ENCODE measurements at places on chromosomes 11 and 22.

- no peak for DNase-seq
Measured at GRCh38 chr11:122137078-122137793, 21.2 kb upstream of the BLID start.

DNA sequence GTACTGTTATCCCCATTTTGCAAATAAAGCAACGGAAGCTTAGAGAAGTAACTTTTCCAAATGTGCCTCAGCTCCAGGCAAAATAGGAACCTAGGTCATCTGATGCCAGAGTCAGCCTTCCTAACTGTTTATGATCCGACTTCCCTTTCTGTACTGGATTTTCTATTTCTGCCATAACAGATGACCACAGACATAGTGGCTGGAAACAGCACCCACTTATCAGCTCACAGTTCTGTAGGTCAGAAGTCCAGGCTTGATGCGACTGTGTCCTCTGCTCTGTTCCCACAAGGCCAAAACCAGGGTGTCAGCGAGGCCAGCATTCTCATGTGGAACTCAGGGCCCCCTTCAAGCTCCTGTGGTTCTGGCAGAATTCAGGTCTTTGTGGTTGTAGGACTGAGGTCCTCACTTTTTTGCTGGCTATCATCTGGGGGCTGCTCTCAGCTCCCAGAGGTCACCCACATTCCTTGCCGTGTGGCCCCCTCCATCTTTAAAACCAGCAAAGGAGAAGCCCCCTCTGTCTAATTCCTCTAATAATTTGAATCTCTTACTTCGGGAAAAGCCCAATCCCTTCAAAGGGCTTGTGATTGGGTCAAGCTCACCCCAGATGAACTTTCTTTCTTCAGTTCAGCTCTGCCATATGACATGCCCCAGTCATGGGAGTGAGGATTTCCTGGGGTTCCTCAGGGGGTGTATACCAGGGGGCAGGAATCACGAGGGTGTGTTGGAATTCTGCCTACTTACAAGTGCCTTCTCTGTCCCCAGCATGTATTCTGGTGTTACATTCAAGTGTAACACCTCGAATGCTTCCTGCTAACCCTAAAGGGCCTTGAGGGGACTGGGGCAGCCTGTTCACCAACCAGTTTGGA lies 15.3 kb downstream of the KCNJ5 start:
- no peak for DNase-seq

- DNase-seq: no peak
Measured at GRCh38 chr11:64534391-64534801, 56.6 kb upstream of the SLC22A12 start.

- DNase-seq: no peak
Measured at GRCh38 chr11:8283465-8284230, 20.0 kb upstream of the LMO1 start.

DNA sequence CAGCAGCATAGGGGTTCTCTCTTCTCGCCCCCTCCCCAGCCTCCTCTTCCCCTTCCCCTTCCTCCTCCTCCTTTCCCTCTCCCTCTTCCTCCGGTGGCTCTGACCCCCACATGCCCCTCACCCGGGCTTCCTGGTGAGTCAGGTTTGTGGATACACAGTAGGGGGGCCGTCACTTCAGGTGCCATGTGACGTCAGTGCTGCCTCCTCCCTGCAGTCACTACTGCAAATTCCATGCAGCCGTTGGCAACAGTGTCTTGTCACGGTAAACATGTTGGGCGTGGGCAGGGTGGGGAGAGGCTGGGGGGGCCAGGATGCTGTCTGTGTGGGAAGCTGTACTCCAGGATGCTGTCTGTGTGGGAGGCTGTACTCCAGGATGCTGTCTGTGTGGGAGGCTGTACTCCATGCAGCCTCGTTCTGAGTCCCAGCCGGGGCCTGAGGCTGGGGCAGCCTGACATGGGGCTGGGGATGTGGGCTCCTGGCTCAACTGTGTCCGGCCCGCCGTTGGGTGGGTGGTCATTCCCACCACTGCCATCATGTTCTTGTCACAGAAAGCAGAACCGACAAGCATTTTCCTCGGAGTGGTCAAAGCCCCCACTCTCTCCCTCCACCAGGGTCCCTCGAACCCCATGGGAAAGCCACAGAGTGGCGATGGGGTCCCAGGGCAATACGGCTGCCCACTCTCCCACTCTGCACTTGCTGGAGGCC lies 2.4 kb upstream of the MUC2 start:
- DNase-seq: no peak

DNA sequence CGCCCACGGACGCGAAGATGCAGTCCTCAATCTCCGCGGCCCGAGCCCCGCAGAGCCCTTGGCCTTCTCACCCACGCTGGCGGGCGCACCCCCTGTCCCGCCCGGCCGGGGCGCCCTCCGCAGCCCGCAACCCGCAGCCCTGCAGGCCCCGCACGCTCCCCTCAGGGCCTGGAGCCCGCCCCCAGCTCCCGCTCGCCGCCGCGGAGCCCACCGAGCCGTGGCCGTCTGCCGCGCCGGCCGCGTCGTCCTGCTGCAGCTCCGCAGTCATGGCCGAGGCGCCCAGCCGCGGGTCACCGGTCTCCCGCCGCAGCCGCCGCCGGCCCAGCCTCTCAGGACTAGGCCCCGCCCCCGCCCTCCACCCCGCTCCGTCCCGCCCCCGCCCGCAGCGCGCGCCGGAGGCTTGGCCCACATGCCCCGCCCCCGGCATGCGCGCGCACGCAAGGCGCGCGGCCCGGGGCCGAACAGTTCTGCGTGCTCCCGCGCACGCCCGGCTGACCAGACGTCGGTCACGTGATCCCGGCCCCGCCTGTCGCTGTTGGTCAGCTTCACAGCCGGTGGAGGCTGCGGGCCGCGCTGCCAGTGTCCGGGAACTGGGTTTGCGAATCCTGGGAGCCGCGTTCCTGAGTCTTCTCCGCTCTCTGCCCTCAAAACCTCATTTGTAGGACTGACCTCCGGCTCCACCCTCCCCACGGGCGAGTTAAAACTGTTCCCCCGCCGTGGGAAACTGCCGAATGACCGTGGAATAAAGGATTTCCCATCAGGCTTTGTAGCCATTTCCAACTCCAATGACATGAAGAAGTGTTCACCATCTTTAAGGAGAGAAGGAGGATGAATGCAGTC lies at the start of gene USP28:
USP28 (minus strand) TSS at position 339 of the 840 bp plus-strand sequence; CDS start at position 268, 71 bp downstream.
- DNase-seq: peak; percentile 89

- DNase-seq: no peak
Measured at GRCh38 chr22:28074526-28074925, 155.5 kb upstream of the PITPNB start.

DNA sequence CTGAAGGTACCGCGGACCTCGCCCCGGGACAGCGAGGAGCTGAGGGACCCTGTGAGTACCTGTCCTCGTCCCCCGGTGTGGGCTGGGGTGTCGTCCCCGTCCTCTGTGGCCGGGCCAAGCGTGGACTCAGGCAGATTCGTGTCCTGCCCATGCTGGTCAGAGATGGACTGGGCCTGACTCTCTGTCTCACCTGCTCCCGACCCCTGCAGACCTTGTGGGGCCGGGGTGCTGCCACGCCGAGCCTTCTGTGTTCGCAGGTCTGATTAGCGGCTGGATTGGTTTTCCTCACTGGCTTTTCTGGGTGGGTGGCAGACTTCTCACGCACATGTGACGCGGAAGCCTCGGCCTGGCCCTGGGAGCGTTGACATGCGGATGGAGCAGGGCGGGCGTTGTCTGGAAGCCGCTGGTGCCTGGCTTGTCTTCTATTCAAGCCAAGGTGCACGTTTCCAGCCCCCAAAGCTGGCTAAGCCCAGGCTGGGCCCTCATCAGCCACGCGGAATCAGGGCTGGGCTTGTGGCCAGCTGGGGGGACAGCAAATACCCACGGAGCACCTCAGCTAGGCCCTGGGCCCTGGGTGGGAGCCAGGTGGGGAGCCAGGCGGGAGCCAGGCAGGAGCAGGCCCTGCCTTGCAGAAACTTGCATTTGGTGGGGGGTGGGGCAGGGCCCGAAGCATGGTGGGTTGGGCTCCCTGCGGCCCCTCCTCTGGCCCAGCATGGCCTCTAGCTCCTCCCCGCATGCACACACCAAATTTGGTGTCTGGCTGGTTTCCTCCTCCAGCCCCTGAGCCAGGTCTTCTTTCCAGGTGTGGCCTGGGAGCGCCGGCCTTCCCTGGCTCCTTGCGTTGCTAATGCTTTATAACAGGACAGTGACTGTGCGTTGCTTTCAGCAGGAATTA lies 7.0 kb downstream of the GRAMD4 start:
- no peak for DNase-seq

DNA sequence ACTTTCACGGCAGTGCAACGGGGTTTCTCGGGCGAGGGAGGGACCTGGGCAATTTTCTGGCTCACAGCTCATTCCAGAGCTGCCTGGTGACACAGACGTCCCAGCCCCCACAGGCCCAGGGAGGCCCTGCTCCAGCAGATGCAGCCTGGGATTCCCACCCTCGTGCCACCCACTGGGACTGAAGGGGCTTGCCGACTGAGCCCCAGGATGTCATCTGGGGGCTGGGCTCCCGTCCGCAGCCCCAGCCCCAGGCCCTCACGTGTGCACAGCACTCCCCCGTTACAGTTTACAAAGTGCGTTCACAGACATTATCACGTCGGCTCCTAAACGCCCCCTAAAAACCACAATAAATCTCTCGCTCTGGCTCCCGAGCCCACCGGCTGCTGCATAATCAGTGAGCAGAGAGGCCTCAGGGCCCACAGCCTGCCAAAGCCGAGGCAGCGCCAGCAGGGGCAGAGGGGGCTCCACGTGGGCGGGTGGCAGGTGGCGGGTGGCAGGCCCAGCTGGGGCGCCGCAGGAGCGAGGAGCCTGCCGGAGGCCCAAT lies 76.9 kb upstream of the TCF20 start:
- no peak for DNase-seq

- no peak for DNase-seq
Measured at GRCh38 chr11:118845369-118845768, 38.3 kb upstream of the CXCR5 start.

DNA sequence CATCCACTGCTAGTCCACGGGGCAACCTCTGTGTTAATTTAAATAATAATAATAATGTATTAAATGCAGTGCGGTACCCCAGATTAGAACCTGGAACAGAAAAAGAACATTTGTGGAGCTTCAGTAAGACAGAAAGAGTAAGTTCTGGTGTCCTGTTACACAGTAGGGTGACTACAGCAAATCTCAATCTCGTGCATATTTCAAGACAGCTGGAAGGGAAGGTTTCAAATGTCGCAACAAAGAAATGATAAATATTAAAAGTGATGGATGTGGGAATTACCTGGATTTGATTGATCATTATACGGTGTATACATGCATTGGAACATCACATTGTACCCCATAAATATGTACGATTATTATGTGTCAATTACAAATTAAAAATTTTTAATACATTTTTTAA lies 1.7 kb upstream of the RAC2 start:
- no peak for DNase-seq

DNA sequence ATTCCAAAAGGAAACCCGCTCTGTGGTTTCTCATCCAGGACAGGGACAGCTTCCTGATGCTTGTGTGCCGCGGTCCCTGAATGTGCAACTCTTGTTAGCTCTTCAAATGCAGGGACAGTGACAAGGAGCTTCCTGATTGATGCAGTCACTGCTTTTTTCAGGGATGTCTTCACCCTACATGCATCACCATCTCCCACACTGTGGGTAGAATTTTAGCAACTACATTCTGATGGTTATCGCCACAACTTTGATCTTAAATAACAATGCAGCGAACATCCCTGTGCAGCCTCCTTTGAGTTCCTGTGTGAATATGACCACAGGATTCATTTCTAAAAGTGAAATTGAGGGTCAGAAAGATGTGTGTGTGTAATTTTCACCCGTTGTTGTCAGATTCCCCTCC lies 115.0 kb downstream of the GGTLC2 start:
- no peak for DNase-seq

- no peak for DNase-seq
Measured at GRCh38 chr11:2721210-2721916, 21.6 kb upstream of the KCNQ1OT1 start.

- DNase-seq: no peak
Measured at GRCh38 chr22:46125816-46126765, 24.2 kb upstream of the PPARA start.

DNA sequence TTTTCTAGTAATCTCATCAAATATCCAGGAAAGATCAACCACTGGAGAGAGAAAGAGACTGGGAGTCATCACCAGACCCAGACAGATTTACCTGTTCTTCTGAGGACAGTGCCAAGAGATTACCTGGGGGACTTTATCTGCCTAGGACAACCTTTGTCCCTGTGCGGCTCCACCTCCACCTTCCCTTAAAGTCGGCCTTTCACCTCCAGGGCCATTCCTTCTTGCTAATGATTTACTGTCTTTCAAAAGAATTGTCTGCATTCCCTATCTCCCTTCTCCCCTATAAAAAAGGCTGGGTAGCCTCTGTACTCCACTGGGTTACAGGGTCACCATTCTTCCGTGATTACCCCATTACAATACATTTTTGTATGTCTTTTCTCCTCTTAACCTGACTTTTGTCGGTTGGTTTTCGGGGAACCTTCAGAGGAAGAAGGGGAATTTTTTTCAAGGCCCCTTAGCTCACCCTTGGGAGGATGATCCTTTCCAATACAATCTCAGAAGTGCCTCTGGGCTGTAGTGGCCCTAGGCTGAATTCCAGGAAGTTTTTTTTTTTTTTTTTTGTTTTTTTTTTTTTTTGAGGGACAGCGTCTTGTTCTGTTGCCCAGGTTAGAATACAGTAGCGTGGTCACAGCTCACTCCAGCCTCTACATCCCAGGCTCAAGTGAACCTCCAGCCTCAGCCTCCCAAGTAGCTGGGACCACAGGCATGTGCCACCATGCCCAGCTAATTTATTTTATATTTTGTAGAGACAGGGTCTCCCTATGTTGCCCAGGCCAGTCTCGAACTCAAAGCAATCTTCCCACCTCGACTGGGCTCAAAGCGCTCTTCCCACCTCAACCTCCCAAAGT lies 1.5 kb upstream of the HMOX1 start:
- no peak for DNase-seq

GRCh38 chr11:43947003-43947500 lies 4.6 kb downstream of the C11orf96 start:
- no peak for DNase-seq

GRCh38 chr11:69395287-69395686 lies 86.2 kb upstream of the LINC01488 start:
- no peak for DNase-seq

DNA sequence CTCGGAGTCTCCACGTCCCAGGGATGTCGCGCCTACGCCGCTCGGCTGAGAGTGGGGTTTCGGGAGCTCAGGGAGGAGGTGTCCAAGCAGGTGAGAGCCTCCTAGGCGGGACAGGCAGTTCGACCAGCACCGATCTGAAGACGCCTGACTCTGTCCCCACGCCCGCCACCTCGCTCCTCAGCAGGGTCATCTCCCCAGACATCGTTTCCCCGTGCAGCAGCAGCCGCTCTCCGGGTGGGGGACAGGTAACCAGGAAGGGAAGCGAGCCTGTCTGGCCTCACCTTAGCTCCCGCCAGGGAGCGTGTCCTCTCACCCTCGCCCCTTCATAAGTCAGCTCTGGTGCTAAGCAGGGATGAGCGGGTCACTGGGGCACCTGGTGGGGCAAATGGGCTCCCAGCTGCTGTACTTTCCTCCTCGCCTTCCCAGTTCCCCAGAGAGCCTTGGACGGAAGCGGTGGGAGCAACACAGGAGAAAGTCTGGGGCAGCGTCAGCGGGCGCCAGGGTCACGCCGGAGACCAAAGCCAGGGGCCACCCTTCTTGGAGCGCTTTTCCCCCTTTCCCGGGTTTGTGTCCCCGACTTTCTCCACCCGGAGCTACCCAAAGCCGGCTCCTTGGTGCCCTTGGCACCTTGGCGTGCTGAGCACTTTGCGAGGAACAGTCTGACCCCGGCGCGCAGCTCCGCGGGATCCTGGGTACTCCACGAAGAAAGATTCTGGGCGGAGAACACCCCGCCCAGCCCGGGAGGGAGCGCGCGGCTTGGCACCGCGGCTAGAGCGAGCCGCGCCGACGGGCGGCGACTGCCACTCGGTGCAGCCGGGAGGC lies 1.6 kb downstream of the SPON1 start:
- no peak for DNase-seq
